KBM-7 (cell line): ENCODE measurements at places on chromosomes 5 and 9.

DNA sequence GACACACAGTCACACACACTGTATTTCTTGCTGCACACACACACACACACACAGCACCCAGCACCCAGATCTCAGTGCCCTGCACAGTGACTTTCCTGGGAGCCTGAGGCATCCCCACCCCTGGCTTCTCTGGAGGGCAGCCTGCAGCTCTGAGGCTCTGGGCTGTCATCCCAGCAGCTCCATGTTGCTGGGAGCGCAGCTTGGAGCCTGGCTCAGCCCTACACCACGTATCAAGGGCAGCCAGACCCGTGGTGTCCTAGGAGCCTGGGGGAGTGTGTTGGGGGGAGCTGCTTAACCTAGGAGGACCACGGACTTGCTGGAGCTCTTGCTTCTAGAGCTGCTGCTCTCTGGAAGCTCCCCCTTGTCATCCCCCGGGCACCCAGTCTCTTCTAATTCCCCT is 5.2 kb downstream of the IER5L start:
- DNase-seq, result no peak

GRCh38 chr5:19274578-19274977 is 713.4 kb downstream of the CDH18 start:
- no peak for DNase-seq

- no peak for DNase-seq
Measured at GRCh38 chr5:180330810-180331646, 22.1 kb downstream of the GFPT2 start.

- DNase-seq, result no peak
Measured at GRCh38 chr5:127002390-127002789, 28.0 kb downstream of the MARCHF3 start.

GRCh38 chr5:151047814-151048425 is 27.5 kb downstream of the GPX3 start:
- DNase-seq, result no peak

GRCh38 chr9:15370466-15371447 is 51.9 kb upstream of the SNAPC3 start:
- no peak for DNase-seq
